GM12891 (cell line): ENCODE measurements at places on chromosomes 6 and 20.

GRCh38 chr6:4010689-4011090 lies 68.2 kb downstream of the FAM217A start:
- DNase-seq = no peak

DNA sequence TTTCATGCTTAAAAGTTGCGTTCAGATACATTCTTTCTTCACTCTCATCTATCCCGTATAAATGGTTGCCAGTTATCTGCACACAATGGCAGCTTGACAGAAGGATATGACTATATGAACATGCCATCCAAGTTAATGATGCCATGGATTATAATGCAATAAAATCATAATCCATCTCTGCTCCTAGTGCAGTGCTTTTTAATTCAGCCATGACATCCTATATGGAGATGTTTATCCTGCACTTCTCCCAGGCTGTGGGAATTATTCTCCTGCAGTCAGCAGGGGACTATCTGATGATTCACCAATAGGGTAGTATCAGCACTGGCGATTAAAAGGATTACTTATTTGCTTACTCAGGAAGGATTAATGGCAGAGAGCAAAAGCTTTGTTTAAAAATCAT lies 273.8 kb downstream of the SAMD5 start:
- DNase-seq = no peak

DNA sequence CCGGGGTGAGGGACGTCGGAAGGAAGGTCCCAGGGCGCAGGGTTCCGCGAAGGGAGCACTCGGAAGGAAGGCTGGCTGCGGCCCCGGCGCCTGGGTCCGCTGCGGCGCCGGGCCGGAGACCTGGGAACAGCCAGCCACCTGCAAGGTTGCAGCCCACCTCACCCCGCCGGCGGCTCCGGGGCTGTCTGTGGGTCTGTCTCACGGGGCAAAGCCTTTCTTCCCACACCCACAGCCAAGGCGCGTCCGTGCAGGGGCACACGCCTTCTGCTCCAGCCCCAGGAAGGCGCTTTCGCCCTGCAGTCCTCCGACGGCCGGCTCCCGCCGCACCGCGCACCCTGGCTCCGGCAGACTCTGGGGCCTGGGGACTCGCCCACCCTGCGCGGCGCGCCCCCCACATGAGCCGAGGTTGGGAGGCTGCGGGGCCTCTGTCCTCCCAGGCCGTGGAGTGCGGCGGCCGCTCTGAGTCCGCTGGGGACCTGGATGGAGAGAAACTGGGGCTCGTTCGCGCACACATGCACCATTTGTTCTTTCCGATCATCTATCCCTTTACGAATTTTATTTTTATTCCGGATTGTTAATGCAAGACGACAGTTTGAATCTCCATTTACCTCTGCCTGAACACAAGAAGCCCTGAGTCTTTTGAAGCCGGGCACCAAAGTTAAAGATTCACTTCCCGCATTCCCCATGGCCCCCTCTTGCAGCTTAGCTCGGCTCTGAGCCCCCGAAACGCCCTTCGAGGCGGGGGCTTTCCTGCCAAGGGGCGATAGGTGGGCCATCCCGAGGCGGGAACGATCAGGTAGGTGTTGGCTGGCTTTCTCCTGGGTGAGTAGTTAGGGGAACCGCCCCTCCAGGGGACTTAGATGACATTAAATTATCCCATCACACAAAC lies 4.5 kb upstream of the FOXC1 start:
- no peak for DNase-seq

DNA sequence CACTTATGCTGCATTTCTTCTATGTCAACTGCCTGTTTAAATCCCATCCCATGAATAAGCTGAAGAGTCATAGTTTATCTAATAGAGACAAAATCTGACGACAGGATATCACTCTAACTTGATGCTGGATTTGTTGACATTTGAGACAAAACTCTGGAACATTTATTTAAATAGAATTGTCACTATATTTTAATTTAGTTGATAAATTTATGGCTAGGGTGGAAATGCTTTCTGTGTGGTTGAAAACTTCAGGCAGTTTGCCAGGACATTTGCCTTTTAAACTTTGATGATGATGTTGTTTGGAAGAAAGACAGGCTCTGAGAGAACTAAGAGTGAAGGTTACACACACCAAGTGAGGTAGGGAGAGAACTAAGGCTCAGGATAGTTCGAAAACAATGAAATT lies 68.1 kb downstream of the GJA1 start:
- DNase-seq = no peak

DNA sequence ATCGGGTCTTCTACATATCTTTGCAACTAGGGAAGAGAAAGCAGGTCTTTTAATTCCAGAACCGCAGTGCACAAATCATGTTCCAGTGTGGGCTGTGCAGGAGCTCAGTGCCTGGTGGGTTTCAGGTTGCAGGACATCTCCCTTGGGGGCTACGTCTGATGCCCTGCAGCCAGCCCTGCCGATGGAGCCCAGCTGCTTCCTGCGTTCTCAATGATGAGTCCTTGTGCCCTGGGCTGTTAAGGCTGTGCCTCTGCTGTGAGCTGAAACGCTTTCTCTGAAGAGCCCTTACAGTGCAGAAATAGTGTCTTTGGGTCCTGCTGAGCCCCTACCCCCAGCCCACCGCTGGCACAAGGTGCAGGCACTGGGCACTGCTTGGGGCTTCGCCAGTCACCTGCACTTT lies 192.9 kb downstream of the SYNDIG1 start:
- no peak for DNase-seq

DNA sequence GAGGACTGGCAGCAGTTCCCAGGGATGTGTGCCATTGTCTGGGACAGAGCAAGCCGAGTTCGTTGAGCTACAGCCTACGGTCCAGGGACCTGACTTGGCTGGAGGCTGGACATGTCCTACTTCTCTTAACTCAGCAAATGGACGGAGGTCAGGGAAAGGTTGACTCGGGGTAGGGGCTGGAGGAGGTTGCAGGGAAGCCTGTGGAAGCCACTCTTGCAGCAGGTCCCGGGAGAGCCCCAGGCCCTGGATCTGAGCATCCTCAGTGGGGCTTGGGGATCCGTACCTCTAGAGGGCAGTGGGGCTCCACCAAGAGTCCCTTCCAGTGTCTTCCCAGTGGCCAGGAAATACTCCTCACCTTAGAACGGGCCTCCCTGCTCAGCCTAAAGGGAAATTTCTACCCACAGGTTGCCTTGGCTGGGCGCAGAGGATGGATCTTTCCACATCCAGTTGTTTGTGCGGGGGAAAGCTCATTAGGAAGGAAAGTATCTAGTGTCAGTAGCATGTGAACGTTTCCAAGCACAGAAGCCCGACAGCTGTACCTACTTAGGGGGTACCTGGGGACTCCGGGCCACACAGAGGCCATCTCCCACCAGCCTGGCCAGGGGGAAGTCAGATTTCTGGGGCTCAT lies 170.2 kb downstream of the NFATC2 start:
- DNase-seq = peak; percentile 64

GRCh38 chr20:23063581-23063980 lies 14.1 kb upstream of the THBD start:
- no peak for DNase-seq

DNA sequence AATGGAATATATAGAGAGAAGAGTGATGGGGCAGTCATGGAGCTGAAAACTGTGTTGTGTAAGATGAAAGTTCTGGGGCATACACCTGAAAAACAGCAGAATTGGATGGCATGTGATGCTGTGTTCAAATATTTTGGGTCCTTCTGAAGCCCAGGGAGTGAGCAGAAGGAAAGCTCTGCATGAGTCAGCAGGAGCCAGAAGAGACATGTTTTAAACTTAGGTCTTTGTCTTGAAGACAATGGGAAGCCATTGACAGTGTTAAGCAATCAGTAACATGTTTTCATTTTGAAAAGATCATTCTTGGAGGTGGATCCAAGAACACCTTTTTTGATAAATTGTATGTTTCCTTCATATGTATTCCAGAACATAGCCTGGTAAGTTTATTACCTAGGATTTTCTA lies 38.9 kb upstream of the MAFB start:
- DNase-seq = no peak

GRCh38 chr6:111871207-111871606 lies 2.0 kb downstream of the FYN start:
- DNase-seq = no peak

DNA sequence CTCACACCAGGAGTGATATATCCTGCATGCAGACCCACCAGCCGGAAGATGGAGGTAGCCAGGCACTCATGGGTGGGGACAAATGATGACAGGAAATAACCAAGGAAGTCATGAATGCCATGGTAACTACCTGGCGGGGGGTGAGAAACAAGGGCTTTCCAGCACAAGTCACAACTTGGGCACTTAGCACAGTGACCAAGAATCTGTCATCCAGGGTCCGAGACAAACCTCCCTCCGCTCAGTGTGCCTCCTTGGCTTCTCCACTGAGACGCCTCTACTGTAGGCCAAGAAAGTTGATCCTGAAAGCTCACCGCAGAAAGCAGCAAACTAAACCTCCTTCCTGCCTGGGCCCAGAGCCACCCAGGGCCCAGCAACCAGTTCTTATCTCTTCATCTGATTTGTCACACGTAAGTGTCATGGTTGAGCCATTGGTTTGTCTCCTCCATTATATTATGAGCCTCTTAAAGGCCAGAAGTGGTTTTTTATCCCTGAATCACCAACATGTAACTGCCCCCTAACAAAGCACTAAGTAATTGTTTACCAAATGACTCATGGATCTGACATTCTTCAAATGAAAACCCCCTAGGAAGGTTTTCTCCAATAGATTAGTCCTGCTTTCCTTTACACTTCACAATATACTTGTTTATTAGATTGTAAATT lies 84.3 kb upstream of the TAB2 start:
- DNase-seq = no peak

- no peak for DNase-seq
Measured at GRCh38 chr6:115901896-115902295, 158.8 kb downstream of the FRK start.
